ENCODE measurements at places on chromosomes 3 and 15. TPM values are rescaled to one million over a fixed set of nuclear protein-coding genes. Genes with fewer than 3 reads are reported as not detected.

SLCO2A1 gene
- 33.5 TPM for polyA plus RNA-seq

SETMAR gene
- polyA plus RNA-seq: 9.6 TPM

GOLGA8T gene
- polyA plus RNA-seq: 0.73 TPM

KY gene
- polyA plus RNA-seq: not detected
